ENCODE measurements at places on chromosomes 7 and 10. TPM values are rescaled to one million over a fixed set of nuclear protein-coding genes. Genes with fewer than 3 reads are reported as not detected.

- no peak for DNase-seq
These were observed 3.2 kb downstream of the MINDY3 start for GRCh38 chr10:15857107-15857575.

Gene DKK1
- 7.3 TPM for total RNA-seq

DNA sequence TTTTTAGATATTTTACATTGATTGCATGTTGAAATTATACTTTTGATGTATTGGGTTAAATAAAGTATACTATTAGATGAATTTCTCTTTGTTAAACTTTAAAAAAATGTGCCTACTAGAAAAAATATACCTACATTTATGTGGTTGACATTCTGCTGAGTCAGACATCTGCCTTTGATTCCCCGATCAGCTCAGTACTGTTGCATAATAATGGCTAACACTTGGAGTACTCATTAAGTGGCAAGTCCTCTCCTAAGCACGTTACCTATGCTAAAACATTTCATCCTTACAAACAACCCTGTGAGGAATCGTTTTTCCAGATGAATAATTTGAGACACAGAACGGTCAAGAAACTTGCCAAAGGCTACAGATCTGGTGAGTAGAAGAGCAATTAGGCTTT, 14.0 kb upstream of the SEM1 start:
- peak; percentile 3 for DNase-seq

Gene CTAGE8
- total RNA-seq = 0.39 TPM

DNA sequence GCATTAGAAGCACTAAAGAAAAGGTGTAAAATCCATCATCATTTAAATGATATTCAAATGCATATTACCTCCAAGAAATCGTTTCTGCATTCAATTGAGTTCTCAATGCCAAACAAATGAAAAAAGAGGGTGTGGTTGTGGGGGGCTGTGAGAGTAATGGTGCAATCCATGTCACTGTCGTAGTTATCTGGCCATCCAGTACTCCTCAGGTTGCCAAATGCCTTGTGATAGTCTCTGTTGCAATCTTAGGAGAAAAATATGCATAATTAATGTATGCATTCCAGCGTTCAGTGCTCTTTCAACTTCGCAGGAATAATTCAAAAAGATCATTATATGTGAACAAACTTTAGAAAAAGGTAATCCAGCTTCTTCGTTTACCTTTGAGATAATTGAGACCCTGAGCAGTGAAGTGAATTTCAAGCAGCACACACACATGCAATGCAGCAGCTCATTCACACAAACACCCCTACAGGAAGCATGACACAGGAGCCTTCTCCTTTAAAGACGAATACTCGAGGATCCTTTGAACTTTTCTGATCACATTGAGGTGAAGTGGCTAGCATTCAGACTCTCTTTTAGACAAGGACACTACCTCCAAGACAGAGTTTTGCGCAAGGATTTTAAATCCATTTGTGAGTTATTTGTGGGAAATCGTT, 73.4 kb downstream of the OR13A1 start:
- no peak for DNase-seq

- DNase-seq = peak; percentile 78
These were observed 12.1 kb upstream of the TRUB1 start for GRCh38 chr10:114925587-114926586.

Data from RPMI7951 (cell line).